ENCODE measurements at places on chromosomes 2 and 18.

GRCh38 chr2:28438532-28439063, 45.9 kb downstream of the FOSL2 start:
- DNase-seq = no peak

DNA sequence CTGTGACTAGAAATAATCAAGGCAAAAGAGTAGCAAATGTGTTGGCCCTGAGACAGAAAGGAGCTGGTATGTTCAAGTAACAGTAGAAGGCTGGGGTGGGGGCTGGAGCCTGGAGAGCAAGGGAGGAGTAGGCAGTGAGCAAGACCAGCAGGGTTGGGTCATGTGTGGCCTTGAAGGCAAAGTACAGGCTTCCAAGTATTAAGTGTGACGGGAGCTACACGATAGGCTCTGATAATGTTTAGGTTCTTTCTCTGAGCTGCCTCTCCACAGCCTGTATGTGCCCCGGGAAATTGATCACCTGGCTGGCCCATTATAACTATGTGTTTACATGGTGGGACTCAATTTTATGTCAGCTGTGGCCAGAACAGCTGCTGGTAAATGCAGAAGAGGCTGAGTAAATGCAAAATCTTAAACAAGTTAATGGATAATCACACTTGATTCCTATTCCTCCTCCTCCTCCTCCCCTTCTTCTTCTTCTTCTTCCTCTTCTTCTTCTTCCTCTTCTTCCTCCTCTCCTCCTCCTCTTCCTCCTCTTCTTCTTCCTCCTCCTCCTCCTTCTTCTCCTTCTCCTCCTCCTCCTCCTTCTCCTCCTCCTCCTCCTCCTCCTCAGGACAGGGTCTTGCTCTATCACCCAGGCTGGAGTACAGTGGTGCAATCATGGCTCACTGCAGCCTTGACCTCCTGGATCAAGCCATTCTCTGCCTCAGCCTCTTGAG, 9.3 kb downstream of the IL1F10 start:
- DNase-seq = no peak

DNA sequence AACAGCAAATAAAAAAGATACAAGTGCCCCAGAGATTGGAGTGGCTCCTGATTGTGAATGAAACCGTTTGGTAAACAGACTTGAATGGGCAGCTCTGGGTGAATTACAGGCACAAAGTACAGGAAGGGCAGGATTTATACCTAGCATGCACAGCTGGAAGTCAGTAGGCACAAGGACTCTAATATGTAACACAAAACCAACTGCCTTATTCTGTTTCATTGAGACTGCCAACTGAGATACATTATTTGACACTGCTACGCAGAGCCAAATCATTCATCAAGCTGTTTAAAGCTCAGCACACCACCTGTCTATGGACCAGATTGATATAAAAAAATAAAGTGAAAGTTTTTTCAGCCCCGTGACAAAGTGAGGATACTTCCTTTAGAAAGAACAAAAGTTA, 541.2 kb downstream of the NUP35 start:
- DNase-seq = no peak

- DNase-seq = no peak
Measured at GRCh38 chr2:198004921-198005829, 200.8 kb downstream of the PLCL1 start.

- no peak for DNase-seq
Measured at GRCh38 chr2:119383410-119384140, 16.8 kb downstream of the DBI start.

DNA sequence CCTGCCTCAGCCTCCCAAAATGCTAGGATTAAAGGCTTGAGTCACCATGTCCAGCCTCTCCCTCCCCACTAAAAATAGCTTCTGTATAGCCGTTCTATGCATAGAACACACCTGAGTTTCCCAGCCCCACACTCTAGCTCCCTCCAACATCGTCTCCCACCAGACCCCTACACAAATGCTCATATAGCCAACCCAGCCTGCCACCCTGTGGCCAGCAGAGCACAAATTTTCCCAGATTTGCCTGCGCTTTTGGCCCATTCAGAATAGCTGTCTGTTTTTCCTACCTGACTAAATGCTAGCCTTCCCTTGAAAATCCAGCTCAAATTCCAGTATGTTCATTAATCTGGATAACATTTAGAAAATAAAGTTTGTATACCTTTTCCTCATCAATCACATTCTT, 22.8 kb downstream of the TRABD2A start:
- DNase-seq = no peak
